ENCODE measurements at places on chromosomes 16 and 17. TPM values are rescaled to one million over a fixed set of nuclear protein-coding genes. Genes with fewer than 3 reads are reported as not detected.

TPSAB1 gene
- not detected for total RNA-seq

DNA sequence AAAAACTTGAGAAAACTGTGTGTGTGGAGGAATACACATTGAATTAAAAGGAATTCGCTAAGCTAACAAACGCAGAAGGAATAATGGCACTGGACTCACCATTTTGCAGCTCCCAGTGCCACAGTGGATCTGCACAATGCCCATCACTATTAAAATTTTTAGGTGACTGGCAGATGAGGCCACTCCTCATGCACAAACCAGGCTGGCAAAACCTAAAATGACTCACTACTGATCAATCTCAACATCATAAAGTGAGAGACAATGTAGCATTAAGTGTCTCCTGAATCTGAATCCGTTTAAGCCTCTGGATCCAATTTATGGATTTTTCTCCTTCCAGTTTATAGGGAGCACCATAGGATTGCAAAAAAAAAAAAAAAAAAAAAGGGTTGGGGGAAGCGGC lies 20.6 kb downstream of the MYH10 start:
- no peak for DNase-seq

DNA sequence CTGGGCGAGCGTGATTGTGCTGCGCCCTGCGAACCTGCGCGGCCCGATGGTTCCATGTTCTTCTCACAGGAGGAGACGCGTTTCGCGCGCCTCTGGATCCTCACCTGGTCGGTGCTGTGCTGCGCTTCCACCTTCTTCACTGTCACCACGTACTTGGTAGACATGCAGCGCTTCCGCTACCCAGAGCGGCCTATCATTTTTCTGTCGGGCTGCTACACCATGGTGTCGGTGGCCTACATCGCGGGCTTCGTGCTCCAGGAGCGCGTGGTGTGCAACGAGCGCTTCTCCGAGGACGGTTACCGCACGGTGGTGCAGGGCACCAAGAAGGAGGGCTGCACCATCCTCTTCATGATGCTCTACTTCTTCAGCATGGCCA lies 1.0 kb downstream of the FZD2 start:
- DNase-seq, result no peak

- DNase-seq, result no peak
These were observed 2.9 kb upstream of the CPNE7 start for GRCh38 chr16:89572485-89573205.

Data from astrocyte (in vitro differentiated cells and primary cell).